Large intestine (tissue), 12 donors: ENCODE measurements at places on chromosomes 2 and 18. TPM values are rescaled to one million over a fixed set of nuclear protein-coding genes. Genes with fewer than 3 reads are reported as not detected.
A peak's percentile ranks its signal among the peaks of the same experiment; 100 is the strongest.

The NT5DC4 gene
- polyA plus RNA-seq = 2.6 TPM

DNA sequence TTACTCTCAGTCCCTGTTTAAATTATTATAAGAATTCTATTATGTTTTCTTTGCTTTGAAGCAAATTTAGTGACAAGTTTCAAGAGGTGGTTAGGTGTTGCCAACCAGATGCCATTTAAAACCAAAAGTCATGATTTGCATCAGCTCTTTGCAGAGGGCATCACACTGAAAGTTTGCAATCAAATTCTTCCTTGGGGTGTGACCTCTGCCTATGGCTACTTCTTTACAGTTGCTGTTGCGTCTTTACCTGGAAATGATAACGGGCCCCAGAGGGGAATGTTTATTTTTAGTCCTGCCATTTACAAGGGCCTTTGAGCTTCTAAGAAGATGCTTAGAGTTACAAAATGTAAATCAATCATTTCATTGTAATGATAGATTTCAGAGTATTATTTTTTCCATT lies 561.0 kb downstream of the ARHGAP15 start:
- DNase-seq = no peak

The C2orf78 gene
- polyA plus RNA-seq = not detected

GRCh38 chr2:241982706-241983570 lies 113.4 kb downstream of the RTP5 start:
- no peak for DNase-seq

GRCh38 chr18:23226930-23227725 lies 91.8 kb downstream of the CABLES1 start:
- DNase-seq = peak; percentile 33
